ENCODE measurements at places on chromosomes 13 and 19.

GRCh38 chr13:66154976-66155375 is 1075.2 kb downstream of the PCDH9 start:
- DNase-seq, result no peak

- DNase-seq, result no peak
These were observed at the start of gene MAB21L1 for GRCh38 chr13:35475960-35476943. MAB21L1 (minus strand) TSS chr13:35476689; CDS start chr13:35476138, 551 bp downstream.

DNA sequence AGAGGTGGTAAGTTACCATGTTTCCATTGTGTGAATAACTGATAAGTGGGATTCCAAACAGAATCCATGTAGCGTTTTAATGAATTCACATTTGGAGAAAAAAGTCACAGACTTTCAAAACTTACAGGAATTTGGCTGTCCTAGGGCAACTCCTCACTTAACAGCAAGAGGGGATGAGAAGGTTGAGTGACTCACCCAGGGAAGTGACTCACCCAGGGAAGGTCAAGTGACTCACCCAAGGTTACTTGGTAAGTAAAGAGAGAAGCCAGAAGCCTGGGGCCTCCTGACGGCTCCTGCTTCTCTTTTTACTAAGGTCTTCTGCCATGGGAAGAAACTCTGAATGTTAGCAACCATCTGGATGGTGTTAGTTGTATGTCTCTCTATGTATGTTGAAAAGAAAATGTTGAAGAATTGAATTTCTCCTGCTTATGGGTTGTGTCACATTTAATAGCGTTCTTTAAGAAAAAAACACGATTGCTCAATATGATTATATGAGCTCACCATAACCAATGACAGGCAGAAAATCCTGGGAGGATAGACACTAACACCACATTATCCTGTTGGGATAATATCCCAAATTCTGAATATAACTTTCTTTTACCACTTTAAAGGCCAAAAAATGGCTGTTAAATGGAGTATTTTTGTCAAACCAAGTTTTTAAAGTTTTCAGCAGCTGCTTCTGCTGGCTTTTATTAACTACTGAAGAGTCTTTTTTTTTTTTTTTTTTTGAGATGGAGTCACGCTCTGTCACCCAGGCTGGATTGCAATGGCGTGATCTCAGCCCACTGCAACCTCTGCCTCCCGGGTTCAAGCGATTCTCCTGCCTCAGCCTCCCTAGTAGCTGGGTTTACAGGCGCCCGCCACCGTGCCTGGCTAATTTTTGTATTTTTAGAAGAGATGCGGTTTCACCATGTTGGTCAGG is 195.6 kb downstream of the GGACT start:
- peak; percentile 92 for DNase-seq

- DNase-seq, result no peak
These were observed 34.3 kb upstream of the TSHZ3 start for GRCh38 chr19:31383553-31383952.

DNA sequence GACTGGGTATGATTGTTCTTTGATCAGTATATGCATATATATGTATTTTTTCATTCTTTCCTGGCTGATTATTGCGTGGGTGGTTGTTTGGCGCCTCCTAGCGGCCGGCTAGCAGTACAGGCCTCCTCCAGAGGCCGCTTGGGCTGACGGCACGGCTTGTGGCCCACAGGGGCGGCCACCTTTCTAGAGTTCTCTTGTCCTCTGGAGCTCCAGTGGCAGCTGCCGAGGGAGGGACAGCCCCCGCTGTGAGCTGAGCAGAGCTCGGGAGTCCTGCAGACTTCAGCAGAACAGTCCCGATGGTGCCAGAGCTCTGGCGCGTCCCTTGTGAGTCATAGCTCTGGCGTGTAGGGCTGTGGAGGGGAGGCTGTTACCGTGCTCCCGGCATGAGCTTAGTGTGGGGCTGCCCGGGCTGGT is 22.5 kb upstream of the ZNF429 start:
- DNase-seq, result no peak

DNA sequence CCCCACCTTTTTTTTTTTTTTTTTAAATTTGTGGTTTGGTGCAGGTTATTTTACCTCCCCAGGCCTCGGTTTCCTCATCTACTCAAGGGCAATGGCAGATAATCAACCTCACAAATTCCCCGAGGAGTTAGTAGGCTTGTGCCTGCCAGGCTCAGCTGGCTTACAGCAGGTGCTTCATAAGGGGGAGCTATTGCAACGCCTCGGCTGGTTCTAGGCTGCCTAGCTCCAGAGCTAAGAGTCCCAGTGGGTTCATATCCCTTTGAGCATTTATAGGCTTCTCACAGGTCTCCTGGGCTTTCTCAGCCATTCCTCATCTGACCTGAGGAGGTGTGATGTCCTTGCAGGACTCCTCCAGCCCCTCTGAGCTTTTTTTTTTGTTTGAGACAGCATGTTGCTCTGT is 10.6 kb downstream of the BCKDHA start:
- DNase-seq, result no peak

DNA sequence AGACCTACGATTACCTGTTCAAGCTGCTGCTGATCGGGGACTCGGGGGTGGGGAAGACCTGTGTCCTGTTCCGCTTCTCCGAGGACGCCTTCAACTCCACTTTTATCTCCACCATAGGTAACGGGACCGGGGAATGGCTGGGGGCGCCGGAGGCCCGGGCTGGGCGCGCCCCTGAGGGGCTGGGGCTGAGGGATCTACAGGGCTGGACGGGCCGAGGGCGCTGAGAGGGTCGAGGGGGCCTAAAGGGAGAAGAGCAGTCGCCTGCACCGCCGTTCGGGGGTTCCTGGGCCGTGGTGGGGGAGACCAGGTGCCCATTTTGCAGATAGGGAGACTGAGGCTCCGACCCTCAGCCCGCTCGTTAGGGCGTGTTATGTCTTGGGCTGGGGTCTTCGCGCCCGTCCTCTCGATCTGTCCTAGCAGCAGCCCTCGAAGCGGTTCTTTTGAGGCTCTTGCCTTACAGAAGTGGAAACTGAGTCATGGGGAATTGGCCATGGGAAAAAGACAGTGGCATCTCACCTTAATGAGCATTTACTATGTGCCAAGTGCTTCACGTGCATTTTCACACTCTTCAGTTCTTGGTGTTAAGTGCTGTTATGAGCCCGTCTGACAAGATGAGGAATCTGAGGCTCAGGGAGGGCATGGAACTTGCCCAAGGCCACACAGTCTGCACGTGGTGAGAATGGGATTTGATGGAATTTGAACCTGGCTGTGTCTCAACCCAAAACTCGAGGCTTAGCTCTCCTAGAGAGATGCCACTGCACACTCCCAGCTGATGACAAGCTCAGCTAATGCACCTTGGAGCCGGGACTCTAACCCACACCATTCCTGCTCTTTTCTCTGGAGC is 442 bp downstream of the RAB8A start:
- no peak for DNase-seq

- DNase-seq, result no peak
These were observed 85.2 kb downstream of the FOXO1 start for GRCh38 chr13:40581277-40581579.

DNA sequence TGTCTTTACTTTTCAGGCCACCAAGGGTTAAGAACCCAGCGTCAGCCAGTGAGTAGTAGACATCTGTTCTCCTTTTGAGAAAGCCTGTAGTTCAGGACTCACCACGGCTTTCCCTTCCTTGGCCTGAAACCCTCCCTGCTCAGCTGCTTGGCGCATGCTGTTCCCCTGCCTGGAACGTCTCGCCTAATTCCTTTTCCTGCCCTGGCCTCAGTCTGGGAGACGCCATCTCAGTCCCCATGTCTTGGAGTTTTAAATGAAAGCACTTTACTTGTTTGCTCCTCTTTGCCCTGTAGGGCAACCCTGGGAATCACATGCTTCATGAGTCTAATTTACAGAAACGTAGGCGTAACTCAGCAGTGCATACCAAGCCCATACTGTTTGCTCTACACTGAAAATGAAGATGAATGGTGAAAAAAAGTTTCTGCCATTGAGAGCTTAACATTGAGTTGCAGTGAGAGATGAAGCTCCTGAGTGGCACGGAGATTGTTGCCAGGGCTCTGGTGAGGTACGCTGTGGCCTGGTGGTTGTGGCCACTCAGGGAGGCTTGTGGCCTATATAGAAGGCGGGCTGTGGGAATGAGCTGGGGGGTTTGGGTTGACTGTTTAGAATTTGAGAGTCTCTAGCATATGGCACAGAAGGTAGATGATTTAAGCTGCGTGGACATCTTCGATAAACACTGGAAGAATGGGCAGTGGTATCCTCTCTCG is 52.8 kb downstream of the GATAD2A start:
- DNase-seq, result no peak
